Stimulated activated CD4-positive, alpha-beta T cell treated with anti-CD3 and anti-CD28 coated beads, Interleukin-1b, Interleukin-23, amount 100 ng/mL, for 4 hours (primary cell): ENCODE measurements at places on chromosomes 11 and 22.

DNA sequence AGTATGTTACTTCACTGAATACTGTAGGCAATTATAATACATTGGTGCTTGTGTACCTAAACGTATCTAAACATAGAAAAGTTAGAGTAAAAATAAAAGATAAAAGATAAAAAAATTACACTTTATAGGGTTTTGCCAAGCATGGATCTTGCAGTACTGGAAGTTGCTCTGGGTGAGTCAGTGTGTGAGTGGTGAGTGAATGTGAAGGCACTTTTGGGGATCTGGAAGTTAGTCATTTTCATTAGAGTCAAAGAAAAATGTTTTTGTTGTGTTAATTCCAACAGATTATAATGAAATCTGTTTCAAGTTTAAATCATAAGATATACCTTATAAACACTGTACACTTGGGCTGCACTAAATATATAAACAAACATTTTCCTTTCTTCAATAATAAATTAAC, 3.3 kb downstream of the SLC22A25 start:
- DNase-seq: no peak

DNA sequence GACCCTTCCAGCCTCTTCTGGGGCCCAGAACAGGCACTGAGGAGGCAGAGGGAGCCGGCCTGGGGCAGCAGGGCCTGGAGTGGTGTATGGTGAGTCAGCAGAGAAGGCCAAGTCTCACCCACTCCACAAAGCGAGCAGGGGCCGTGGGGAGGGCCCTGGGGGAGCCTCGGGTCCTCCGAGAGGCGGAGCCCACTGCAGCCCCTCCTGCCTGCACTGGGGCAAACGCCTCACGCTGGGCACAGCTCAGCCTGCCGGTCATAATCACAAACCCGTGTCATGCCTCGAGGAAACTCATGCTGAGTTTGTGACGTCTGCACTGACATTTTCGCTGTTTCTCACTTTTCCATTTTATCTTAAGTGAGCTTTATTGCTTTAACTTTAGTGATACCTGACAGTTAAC, 38.4 kb downstream of the TOLLIP start:
- no peak for DNase-seq

GRCh38 chr11:47394322-47395222, 13.8 kb upstream of the SLC39A13 start:
- peak; percentile 32 for DNase-seq

DNA sequence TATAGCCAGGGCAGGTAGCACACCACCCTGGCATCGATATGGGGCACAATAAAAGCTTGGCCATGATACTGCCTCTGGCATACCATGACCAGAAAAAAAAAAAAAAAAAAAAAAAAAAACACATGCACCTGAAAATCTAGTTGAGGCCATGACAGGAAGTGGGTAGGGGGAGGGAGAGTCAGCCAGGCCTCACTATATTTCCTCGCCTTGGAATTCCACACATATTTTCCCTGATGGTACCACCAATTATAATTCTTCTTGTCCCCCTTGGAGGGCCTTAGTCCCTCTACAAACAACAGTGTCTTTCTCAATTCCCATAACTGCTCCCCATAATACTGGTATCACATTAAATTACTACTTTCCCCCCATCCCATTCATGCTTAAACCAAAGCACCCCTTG, 12.6 kb upstream of the CHKA start:
- no peak for DNase-seq

GRCh38 chr11:44028401-44028800, 19.4 kb upstream of the ACCSL start:
- no peak for DNase-seq

DNA sequence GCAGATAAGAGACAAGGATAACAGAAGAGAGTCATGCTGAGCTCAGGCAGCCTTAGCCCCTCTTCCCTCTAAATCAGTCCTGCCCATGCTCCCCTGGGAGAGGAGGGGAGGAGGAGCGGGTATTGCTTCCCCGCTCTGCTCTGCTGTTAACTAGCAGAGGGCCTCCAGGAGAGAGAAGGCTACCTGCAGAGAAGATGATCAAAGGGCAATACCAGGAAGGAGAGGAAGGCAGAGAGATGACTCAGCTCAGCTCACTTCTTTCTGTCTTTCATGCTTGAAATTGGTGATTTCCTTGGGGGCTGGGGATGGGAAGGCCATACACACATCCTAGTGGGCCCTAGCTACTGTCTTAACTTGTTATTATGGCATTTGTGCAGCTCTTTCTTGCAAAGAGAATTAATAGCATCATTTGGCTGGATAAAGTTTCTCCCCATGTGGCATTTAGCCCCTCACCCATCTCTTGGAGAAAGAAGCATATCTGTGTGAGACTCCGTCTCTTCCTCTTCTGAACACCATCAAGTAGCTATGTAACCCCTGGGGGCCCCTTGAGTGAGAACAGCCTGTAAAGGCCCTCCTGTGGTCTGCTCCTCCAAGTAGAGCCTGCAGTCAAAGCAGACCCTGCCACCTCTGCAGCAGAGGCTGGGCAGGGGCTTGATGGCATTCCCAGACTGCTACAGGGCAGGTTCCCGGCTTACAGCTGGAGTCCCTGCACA, 33.4 kb upstream of the AMOTL1 start:
- no peak for DNase-seq

DNA sequence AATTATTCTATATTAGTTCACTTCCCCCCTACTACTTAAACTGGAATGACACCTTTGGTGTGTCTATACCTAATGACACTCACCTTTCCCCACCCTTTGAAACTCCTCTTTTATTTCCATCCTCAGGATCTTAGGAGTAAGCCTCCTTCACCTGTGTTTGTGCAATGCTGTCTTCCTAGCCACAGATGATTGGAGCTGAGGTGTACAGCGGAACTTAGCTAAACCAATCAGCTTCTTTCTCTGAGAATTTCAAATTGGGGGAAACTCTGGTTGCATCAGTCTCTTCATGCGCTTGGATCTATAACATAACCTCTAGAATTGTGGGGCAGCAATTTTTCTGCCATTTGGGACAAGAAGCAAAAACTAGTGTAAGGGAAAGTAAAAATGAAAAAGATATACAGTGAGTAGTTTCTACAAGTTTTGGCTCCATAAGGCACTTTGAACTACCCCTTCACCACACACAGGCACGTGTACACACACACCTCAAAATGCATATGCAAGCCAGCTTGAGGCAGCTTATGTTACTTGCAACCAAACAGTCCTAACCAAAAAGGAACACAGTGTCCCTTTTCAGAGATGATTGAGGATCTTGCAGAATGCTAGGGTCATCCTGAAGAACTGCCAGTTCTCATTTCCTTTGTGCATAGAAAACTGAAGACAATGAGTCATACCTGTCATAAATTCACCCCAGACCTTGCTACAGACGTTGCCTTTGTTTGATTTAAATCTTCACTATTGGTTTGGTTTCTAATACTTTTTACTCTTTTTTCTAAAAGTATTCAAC, 36.0 kb upstream of the LDLRAD3 start:
- DNase-seq: no peak

GRCh38 chr11:84899740-84900139, 727.4 kb downstream of the DLG2 start:
- no peak for DNase-seq

GRCh38 chr11:26037716-26038115, 294.2 kb upstream of the ANO3 start:
- no peak for DNase-seq

GRCh38 chr22:37419969-37420685, 7.2 kb downstream of the ELFN2 start:
- DNase-seq: no peak

GRCh38 chr22:35631597-35631996, 14.5 kb upstream of the MB start:
- DNase-seq: no peak

GRCh38 chr11:3345736-3346135, 33.2 kb downstream of the ZNF195 start:
- no peak for DNase-seq

- no peak for DNase-seq
Measured at GRCh38 chr11:62788991-62789390, 1.8 kb downstream of the TMEM179B start.

GRCh38 chr11:77636731-77637344, 756 bp downstream of the CLNS1A start:
- DNase-seq: no peak

GRCh38 chr11:88297421-88297820, 40.1 kb downstream of the CTSC start:
- DNase-seq: no peak

DNA sequence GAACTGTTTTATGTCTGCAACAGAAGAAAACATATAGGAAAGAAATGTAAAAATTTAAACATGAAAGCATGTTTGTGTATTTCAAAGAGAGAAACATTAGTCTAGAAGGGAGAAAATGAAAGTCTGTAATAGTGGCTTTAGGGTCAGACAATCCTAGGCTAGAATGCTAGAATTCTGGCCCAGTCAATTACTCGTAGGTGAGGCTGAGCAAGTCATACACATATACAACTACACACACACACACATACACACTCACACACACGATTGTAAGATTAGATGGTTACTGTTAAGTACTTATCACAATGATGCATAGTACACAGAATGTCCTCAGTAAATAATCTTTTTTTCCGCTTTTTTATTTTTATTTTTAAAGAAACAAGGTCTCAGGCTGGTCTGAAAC, 37.7 kb upstream of the PCF11 start:
- DNase-seq: no peak

- DNase-seq: no peak
Measured at GRCh38 chr11:113287801-113288200, 26.6 kb upstream of the TTC12 start.

DNA sequence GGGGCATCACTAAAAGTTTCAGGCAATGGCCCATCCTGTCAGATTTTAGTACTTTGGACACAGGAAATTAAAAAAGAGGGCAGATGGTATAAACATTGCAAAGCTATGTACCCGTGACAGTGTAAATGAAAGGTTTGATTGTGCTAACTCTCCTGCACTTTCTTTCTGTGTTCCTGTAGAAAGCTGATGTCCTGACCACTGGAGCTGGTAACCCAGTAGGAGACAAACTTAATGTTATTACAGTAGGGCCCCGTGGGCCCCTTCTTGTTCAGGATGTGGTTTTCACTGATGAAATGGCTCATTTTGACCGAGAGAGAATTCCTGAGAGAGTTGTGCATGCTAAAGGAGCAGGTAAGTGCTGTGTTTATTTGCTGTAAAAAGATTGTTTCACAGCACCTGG, 10.3 kb downstream of the CAT start:
- no peak for DNase-seq

GRCh38 chr22:34592123-34592740, 473.7 kb upstream of the ISX start:
- DNase-seq: no peak

- no peak for DNase-seq
Measured at GRCh38 chr11:108587109-108587508, 6.5 kb downstream of the EXPH5 start.

GRCh38 chr11:77009533-77010160, 24.6 kb upstream of the B3GNT6 start:
- no peak for DNase-seq

GRCh38 chr22:37206841-37207821, 5.1 kb downstream of the SSTR3 start:
- DNase-seq: no peak

- no peak for DNase-seq
Measured at GRCh38 chr11:122897606-122898210, 15.1 kb downstream of the JHY start.

DNA sequence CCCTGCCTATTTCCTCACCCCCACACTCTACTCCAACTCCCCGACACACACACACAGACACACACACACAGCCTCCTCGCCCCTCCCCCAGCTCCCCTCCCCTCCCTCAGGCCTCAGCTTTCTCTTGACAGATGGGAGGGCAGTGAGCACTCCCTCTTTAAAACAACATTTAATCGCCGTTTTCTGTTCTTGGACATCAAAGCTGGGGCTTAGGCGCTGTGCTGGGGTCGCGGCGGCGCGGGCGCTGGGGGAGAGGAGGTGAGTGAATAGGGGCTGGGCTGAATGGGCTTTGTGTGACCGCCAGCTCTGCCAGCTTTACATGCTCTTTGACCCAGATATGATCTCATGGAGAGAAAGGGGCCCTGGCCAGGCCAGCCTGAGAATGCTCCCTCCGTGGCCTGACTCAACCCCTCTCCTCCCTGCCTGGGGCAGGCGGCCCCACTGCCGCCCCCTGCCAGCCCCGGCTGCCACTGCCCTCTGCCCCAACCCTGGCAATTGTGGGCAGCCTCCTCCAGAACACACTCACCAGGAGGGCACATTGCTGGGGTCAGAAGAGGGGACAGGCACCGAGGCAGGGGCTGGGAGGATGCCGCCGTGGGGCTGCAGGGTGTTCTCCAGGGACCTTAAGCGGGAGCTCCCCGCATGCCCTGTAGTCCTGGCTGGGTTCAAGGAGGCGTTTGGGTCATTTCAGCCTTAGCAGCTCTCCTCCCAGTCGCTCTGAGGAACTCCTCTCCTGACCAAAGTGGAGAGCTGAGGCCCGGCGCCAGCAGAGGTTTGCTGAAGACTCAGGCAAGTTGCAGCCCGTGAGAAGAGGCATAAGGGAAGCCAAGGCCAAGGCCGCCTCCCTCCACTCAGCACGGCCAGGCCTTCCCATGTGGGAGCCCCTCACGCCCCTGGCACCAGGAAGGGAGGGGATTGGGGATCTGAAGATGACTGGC, 38.3 kb upstream of the NNMT start:
- DNase-seq: no peak

DNA sequence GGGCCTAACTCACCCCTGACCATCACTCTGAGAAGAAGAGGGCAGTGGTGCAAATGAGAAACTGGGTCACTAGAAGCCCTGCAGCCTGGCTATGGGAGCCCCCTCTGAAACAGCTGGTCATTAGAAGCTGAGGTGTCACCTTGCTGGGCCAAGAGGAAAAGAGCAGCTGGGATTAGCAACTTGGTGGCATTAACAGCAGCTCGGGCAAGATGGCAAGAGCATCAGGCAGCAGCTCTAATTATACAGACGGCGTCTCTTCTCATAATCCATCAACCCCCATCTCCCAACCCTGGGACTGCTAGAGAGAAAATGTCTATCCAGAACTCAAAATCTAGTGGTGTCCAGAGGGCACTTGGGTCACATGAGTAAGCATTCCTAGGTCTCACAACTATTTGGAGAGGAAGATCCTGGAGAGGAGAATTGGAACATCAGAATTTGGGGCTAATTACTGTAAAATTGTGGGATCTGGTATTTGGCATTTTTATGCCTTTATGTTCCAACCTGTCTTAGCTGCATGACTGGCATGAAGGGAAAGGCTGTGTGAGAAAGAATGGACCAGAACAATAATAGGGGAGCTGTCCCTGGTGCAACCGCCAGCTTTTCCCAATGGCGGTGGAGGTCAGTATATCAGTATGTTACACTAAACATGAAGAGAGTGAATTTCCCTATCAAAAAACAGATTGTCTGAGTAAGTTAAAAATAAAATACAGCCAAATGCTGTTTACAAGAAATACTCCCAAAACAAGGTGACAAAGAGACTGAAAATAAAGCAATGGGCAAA, 7.6 kb upstream of the LMO1 start:
- DNase-seq: no peak

DNA sequence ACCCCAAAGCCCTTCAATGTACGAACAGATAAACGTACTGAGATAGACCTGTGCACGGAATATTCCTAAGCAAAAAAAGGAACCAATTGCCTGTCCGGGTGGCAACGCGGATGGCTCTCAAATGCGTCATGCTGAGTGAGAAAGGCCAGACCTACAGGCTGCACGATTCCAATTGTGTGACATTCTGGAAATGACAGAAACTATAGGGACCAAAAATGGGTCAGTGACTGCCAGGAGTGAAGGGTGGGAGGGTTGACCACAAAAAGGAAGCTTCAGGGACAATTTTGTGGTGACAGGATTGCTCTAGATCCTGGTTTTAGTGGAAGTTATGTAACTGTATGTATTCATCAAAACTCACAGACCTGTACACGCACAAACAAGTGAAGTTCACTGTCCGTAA, 24.0 kb upstream of the SYT8 start:
- DNase-seq: no peak

- no peak for DNase-seq
Measured at GRCh38 chr11:78427615-78428265, 10.1 kb upstream of the GAB2 start.

GRCh38 chr22:24155627-24156140, 25.6 kb upstream of the SUSD2 start:
- DNase-seq: no peak
